ENCODE measurements at places on chromosomes 6 and 20.

DNA sequence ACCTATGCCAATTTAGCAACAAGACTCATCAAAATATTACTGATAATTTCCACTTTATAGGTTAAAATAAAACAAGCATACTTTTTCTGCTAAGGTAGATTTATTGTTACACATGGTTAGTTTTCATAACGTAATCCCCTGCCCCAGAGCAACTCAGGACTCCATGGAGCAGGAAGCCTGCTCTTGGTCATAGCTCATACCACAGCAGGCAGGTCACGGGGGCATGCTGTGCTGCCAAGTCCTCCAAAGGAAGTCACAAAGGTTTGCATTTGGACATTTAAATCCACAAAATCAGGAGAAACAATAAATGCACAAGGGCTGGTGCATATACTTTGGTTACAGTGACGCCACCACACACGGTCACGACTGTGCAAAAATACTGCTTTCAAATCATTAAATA, 12.5 kb downstream of the GZF1 start:
- DNase-seq: no peak

DNA sequence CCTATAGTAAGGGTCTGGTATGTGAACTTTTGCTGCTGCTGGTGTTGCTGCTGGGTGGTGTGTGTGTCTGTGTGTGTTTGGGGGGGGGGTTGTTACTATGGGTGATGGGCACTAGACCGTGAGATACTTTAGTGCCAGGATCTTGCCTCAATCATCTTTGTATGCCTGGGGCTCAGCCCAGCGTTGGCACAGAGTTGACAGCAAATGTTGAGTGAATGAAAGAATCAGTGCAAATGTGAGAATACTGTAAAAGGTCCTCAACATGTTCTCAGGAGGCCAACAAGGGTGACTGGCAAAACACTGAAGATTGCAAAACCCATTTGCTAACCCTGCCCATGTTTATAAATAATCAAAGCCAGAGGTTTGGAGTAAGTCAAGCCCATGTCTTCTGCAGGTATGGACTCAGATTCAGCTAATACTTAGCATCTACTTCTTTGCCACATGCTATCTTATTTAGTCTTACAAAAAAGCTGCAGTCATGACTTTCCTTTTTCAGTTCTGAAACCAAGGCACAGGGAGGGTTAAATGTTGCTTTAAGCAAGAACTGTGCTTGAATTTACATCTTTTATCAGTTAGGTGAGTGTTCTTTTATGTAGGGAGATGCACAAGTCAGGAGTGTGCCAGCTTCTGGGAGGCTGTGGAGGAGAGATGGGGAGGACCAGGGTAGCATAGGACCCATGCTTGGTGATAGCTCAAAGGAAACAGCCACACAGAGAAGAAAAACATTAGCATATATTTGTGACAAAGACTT, 125.3 kb upstream of the SPACA1 start:
- DNase-seq: peak; percentile 21

DNA sequence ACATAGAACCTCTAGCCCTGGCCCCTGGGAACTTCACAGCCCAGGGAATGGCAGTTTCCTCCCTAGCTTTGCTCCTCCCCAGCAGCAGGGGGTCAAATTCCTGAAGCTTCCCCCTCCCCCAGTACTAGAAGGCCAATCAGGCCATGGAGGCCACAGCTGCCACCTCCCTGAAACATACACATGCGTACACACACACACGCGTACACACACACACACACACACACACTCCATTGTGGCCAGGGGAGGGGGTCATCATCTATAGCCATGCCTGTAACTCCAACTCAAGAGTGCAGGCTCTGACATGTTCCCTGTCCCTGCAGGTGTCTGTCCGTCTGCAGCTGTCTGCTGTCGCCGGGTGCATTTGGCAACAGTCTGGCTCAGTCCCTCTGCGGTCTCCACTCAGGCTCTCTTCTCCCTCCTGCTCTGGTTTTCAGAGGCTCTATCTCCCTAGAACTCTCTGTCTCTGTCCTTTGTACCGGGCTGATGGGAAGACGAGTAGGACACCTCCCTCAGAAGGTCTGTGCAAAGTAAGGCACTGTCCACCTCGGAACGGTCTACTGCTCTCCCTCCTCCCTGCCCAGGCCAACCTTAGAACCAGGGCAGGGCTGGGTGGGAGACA, 1.4 kb downstream of the LRFN2 start:
- no peak for DNase-seq

DNA sequence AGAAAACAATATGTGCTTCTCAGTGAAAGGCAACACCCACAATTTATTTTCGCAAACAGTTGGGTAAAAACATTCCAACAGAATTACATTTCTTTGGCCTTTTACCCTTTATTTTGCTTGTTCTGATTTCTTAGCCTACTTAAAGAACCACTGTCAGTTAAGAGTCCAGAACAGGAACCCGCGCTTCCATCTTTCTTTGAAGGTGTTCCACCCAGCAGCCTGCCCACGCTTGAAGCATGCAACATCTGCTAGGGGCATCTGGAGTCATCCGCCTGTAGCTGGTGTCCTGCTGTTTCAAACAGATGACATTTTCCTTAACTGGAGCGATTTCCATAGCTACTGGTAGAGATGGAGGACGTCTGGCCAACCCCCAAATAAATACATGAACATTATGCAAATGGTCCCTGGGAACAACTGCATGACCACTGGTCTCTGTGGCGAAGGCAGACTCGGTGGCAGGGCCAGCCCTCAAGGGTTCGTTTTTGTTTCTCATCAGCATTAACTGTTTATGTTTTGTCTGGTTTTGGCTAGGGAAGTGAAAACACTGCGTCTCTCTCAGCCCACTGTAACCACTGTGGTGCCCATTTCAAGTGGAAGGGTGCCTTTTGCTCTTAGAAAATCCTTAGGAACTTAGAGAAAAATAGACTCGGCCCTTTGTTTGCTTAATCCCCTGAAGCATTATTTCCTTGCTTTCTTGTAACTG, 51.6 kb downstream of the LAMA4 start:
- DNase-seq: no peak

GRCh38 chr6:16163535-16164300, 34.8 kb downstream of the MYLIP start:
- DNase-seq: no peak

GRCh38 chr6:47630587-47630986, 67.8 kb upstream of the ADGRF4 start:
- DNase-seq: no peak

DNA sequence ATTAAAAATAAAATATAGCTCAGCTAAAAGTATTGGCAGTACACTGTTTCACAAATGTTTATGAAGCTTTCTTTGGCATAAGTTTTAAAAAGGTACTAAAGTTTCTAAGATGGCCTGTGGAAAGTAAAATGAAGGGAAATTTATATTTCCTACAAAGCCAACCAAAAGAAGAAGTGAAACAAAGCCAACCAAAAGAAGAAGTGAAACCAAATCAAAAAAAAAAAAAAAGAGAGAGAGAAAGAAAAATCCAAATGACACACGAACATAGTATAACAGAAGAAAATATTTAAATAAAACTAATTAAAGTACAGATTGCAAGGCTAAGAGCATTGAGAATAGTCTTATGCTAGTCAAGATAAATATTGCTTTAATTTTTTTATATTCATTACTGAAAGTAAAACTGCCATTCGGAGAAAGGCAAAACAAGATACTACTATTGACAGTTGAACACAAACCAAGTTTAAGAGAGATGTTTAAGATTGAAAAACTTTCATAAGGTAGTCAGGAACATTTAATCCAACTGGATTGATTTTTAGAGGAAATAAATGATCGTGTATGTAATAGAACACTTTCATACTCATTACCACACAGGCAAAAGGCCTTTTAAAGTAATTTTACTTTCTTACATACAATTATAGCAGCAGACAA, 12.8 kb upstream of the KHDRBS2 start:
- no peak for DNase-seq

GRCh38 chr6:110434961-110435602, 19.7 kb upstream of the DDO start:
- no peak for DNase-seq

DNA sequence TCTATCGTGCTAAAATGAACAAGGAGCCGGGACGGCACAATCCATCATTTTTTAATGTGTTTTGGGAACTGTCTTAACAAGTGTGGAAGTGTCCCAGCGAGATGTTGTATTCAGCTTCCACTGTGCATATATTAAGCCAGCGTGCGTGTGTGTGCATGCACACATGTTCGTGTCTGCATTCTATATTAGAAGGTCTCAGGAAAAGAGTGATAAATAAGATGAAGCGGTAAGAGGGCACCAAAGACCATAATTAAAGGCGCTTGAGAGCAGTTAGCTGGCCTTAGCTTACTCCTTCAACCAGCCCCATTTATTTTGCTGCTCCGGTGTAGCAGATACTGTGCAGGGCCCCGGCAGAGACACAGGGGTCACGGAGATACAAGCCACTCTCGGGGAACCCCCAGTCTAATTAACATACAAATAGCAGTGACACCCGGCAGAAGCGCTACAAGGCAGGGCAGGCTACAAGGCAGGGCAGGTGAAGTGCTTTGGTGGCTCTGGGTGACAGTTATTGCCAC, 206.5 kb upstream of the RREB1 start:
- DNase-seq: no peak

DNA sequence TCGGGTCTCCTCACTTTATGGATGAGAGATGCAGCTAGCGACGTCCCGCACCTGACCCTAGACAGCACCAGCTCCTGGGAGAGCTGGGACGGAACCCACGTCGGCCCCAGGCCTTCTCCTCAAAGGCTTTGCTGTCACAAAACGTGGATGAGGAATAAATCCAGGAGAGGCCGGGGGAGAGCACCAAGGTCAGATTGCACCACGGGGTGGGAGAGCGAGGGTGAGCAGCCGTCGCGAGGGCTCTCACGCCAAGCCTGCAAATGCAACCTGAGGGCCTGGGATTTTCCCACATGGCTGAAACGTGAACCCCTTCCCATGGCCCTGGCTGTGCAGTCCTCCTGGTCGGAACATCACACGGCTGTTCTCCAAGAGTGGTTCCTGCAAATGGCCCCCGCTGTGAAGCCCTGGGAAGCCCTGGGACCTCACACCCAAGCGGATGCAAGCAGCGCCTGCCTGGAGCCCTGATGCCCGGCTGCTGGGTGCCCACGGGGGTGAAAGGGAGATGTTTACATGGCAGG, 45.3 kb downstream of the DLL1 start:
- peak; percentile 12 for DNase-seq

DNA sequence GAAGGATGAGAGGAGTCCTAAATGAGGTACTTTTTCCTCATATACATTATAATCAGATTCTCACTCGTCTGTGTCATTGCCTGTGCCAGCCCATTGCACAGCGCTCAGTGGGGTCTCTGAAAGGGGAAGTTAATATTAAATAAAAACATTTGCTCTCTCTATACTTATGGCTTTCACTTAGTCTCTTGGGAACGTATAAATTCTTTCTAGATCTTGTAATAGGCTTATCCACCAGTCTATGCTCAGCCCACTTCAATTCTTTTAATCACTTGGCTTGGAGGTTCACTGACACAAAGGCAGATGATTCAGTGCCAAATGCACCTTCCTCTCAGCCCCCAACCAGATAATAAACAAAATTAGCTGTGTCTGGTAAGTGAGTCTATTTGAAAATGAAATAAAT, 164.3 kb upstream of the OGFRL1 start:
- DNase-seq: no peak

GRCh38 chr6:45036103-45036502, 292.0 kb upstream of the RUNX2 start:
- no peak for DNase-seq

- DNase-seq: peak; percentile 57
Measured at GRCh38 chr6:27505209-27506027, 32.5 kb upstream of the ZNF184 start.

- DNase-seq: no peak
Measured at GRCh38 chr6:19204445-19204844, 632.7 kb upstream of the ID4 start.

All from CD4-positive, alpha-beta T cell treated with Interleukin-15 for 1 hour (primary cell).